ENCODE measurements at places on chromosomes 11 and 22. TPM values are rescaled to one million over a fixed set of nuclear protein-coding genes. Genes with fewer than 3 reads are reported as not detected.

Gene OR4P4
- not detected for total RNA-seq

Gene LUZP2
- 1.3 TPM for total RNA-seq

Gene ZMAT5
- 21.1 TPM for total RNA-seq

Gene GRK3
- total RNA-seq = 7.5 TPM

Gene ARHGEF17
- total RNA-seq = 5.4 TPM

Gene SLN
- total RNA-seq = 0.52 TPM

Gene MYO18B
- total RNA-seq = 0.16 TPM

Gene MS4A3
- not detected for total RNA-seq

Gene DGCR2
- total RNA-seq = 46.6 TPM

Gene LRRC74B
- total RNA-seq = 0.20 TPM

Gene SLC16A8
- 0.24 TPM for total RNA-seq

Gene NPAT
- total RNA-seq = 7.9 TPM

Gene CNIH2
- 0.52 TPM for total RNA-seq

Gene HSPA8
- 681 TPM for total RNA-seq

Gene TBX10
- total RNA-seq = not detected

Gene TRIM6
- total RNA-seq = 7.7 TPM

Gene CAVIN3
- 11.8 TPM for total RNA-seq

Gene KBTBD4
- 8.0 TPM for total RNA-seq

Gene OR51B4
- total RNA-seq = not detected

Gene MRPL23
- total RNA-seq = 44.4 TPM
